ENCODE measurements at places on chromosomes 2 and 18. TPM values are rescaled to one million over a fixed set of nuclear protein-coding genes. Genes with fewer than 3 reads are reported as not detected.

Gene BOLL
- 1.6 TPM for polyA plus RNA-seq

DNA sequence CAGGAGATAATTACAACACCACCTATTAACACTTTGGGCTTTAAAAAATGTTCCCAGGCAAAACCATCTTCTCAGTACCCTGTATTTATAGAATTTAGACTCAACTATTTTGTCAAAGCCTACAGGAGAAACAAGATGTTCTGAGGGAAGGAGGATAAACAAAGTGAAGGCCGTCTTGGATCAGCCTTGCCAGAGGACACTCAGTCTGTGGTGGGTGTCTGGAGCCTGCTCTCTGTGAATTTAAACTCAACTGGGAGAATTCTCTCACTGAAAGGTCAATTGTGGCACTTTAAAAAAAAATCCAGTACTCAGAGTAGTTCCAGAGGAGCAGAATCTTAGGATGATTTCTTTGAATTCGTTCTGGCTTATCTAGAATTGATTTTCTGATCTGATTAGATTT is 28.4 kb upstream of the SLC1A4 start:
- no peak for DNase-seq

- DNase-seq, result no peak
Measured at GRCh38 chr2:25483607-25484266, 142.0 kb upstream of the DNMT3A start.

DNA sequence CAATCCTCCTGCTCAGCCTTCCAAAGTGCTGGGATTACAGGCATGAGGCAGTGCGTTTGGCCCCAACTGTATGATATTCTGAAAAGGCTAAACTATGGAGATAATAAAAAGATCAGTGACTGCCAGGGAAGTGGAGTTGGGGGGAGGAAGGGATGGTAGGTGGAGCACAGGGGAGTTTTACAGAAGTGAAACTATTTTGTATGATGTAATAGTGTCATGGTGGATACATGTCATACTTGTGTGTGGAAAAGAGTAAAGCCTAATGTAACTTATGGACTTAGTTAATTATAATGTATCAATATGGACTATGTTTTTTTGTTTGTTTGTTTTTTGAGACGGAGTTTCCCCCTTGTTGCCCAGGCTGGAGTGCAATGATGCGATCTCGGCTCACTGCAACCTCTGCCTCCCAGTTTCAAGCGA is 2.9 kb upstream of the GGCX start:
- no peak for DNase-seq

DNA sequence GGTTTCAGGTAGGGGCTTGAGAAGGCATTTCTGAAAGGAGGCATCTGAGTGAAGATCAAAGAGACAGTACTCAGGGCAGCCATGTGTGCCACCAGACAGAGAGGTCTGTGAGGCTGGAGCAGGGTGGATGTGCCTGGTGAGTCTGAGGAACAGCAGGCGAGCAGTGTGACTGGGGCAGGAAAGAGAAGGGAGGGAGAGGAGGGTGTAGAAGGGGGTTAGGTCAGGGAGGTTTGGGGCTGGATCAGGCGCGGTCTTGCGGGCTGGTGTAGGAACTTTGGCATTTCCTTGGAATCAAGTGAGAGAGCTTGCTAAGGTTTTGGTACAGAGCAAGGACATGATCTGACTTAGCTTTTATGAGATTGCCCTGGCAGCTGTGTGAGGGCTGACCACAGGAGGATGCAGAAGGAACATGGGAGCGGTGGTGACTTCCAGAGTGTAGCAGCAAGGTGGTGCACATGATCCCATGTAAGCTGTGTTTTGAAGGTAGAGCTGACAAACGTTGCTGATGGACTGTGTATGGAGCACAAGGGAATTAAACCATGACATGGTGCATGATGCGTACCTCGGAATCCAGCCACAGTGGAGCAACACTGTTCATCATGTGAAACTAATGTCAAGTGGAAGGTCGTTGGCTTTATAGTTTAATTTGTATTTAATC is 13.9 kb downstream of the RAB31 start:
- DNase-seq, result no peak

GRCh38 chr18:79637921-79638909 is 41.4 kb upstream of the CTDP1 start:
- DNase-seq, result no peak

GRCh38 chr18:60247103-60247502 is 125.5 kb downstream of the MC4R start:
- DNase-seq, result no peak

- no peak for DNase-seq
Measured at GRCh38 chr2:96842600-96842999, 1.2 kb downstream of the ANKRD23 start.

DNA sequence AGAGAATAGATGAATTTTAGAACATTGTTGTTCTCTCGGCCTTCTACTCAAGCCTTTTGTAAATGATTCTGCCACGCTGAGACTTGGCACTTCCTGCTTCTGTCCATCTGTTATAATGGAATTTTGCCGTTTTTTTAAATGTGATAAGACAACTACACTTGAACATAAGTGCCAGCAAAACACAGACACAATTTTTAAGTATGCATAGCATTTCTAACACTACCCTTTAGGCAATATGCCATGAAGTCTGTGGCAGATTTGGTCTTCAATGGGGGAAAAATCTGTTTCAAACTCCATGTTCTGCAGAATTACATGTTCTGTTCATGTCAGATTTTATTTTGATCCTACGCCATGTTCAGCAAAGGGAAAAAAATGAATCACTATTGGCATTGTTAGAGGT is 1170.7 kb upstream of the SLC39A10 start:
- DNase-seq, result no peak

Data from forelimb muscle (tissue), 1 donor.